ENCODE measurements at places on chromosomes 6 and 20.

DNA sequence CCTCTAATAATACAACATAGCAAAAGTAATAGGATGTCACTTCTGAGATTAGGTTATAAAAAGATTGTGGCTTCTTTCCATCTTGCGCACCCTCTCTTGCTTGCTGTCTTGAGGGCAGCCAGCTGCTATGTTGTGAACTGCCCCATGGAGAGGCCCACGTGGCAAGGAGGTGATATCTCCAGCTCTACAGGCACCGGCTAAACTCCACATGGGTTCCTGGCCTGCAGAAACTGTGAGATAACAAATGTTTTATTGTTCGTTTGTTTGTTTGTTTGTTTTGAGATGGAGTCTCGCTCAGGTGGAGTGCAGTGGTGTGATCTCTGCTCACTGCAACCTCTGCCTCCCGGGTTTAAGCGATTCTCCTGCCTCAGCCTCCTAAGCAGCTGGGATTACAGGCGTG, 38.0 kb downstream of the CD40 start:
- no peak for DNase-seq

GRCh38 chr6:85866370-85866730, 223.7 kb upstream of the SYNCRIP start:
- DNase-seq, result no peak

- DNase-seq, result no peak
Measured at GRCh38 chr6:87699576-87699975, 2.5 kb downstream of the AKIRIN2 start.

DNA sequence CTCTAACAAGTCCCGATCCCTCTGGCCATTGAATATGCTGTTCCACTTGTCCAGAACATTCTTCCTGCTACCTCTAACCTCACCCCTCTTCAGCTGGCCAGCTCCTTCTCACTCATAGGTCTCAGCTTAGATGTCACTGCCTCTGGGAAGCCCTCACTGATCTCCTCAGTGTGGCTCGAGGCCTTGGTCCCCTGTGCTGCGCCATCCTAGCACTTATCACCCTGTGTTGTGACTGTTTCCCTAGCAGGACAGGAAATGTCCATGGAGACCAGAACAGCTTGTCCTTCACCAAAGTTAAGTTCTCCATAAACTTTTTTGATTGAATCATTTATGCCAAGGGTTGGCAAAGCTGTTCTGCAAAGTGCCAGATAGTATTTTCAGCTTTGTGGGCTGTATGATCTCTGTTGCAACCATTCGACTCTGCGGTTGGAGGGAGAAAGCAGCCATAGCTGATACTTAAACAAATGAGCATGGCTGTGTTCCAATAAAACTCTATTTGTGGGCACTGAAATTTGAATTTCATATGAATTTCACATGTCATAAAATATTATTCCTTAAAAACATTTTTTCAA, 6.5 kb upstream of the BNIP5 start:
- no peak for DNase-seq

DNA sequence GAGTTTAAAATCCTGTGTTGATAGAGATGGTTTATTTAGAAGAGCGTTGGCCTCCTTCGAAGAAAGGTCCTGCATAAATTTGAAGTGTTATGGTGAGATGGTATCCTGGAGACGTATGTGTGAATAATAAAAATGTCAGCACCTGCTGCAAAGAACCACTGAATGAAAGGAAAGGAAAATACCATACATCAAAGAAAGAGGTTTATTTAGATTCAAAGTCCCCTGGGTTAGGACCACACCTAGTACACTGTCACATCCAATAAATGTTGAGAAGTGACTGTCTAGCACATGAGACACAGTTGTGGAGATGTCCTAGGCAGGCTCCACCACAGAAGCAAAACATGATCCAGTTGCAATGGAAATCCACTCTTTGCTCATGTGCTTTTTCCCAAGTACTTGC, 214.7 kb downstream of the PAX1 start:
- DNase-seq, result no peak

DNA sequence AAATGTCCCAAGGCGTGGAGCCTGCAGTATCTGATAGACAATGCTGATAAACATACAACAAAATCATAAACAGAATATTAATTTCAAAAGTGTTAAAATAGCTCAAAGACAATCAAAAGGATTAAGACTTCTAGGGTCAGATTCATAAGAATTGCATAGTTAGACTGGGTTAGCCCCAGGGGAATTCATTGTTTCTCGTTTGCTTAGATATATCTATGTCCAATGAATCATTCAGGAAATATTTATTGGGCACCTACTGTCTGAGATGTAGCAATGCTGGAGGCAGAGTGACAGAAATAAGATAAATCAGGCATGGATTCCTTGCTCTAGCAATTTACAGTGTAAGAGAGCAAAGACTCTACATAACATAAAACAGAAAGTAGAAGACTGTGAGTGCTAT, 124.4 kb upstream of the PRL start:
- DNase-seq, result no peak

- DNase-seq, result no peak
Measured at GRCh38 chr20:31608251-31608945, 3.3 kb downstream of the ID1 start.

- no peak for DNase-seq
Measured at GRCh38 chr6:158503222-158503621, 56.7 kb upstream of the TMEM181 start.

- DNase-seq, result no peak
Measured at GRCh38 chr6:33288141-33288920, 708 bp downstream of the WDR46 start.

DNA sequence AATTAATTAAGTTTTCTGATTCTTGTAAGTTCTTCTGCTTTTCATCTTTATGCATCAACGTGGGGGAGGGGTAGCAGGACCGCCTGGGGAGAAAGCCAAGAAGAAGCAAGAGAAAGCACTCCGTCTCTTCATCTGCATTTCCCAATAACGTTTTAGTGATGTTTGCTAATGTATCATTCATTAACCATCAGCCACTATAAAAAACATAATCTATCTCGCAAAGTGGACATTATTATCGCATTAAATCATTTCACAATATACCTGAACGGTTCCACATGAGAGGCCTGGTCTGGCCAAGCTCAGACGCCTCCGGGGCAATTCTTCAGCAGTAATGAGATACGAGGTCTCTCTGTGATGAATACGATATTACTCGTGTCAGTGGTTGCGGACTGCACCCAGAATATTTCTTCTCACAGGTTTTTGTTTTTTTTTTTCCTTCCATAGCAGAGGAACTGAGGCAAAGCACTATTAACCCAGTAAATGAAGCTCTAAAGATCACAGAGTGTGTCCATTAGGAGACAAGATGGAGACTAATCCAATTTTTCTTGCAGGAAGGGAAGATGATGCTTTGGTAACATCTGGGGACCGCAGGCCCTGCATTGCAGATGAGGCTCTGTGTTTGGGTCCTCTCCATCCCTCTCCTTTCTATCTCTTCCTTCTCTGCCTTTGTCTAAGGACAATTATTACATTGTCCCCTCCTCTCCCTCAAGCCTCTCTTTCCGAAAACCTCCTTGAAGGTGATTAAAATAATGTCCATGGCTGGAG, 156.1 kb downstream of the SLC35B3 start:
- DNase-seq, result no peak

DNA sequence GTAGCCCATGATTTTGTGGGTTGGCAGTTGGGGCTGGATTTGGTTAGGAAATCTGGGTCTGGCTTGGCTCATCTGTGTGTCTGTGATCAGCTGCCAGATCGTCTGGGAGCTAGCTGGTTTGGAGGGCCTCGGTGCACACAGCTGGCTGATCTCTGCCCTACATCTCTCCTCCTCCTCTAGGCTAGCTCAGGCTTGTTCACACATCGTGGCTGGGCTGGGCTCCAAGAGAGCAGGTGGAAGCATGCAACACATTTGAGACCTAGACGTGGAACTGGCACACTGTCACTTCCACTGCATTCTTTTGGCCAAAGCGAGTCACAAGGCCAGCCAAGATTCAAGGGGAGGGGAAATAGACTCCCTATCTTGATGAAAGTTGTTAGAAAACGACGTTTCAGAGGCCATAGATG, 15.9 kb downstream of the NDUFAF5 start:
- DNase-seq, result no peak

GRCh38 chr6:56914798-56915658, 39.9 kb upstream of the BEND6 start:
- DNase-seq, result no peak

GRCh38 chr6:22343864-22344263, 47.0 kb upstream of the PRL start:
- no peak for DNase-seq

- no peak for DNase-seq
Measured at GRCh38 chr6:5930143-5930770, 76.5 kb downstream of the NRN1 start.

GRCh38 chr6:129969064-129969463, 49.3 kb upstream of the L3MBTL3 start:
- DNase-seq, result no peak

DNA sequence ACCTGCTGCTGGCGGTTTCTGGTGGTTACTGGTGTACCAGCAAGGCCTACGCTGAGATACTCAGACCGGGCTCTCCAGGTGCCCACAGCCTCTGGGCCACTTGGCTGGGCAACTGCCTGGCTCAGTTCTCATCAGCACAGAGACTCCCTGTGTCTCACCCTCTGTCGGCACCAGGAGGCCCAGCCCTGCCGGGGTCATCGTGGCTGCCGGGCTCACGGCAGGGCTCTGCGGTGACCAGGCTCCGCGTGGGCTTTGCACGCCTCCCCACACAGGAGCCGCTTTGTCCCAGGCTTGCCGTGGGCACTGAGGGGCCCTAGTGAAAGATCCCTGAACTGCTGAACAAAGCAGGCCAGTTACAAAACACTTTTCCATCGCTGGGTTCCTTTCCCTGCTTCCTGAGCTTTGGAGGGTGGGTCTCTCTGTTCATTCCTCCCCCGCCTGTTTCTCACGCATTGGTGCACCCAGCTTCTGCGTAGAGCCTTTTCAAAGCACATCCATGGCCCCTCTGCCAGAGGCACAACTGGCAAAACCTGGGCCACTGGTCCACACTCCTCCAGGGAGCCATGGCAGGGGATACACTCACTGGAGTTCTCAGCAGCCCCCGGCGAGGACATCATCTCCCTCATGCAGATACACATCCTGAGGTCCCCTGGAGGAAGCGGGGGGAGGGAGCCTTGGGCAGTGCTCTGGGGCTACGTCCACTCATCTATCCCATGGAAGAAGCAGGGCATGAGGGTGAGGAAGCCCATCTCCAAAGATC, 117.0 kb downstream of the NFATC2 start:
- no peak for DNase-seq

DNA sequence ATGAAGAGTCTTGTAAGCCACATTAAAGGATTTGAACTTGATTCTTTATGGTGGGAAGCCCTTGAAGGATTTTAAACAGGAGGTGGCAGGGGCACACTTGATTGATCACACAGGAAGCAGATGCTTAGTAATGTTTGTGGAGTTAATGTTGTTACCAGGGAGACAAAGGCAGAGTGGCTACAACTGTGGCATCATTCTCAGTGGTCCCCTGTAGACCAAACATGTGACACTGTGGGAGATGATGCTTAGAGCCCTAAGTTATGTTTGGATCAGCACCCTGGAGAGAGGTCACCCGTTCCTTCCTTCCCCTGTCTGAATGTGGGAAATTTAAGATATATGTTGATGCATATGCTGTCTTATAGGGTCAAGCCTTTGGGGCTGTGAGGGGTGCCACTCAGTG, 53.2 kb downstream of the EIF2S2 start:
- peak; percentile 33 for DNase-seq

DNA sequence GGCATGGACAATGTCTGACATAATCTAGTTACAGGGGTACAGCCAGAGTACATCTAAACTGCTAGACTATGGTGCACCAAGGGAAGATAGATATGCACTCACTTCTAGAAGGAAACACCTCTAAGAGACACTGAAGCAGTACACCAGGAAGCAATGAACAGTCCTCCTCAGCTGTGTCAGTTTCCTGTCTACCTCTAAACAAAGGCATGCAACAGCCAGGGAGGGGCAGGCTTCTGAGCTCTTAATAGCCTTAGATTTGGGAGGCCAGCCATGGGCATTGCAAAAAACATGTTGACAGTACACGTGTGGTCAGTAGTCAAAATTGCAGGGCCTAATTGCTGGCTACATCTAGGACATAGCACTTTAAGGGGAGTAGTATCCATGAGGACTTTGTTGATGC, 21.4 kb downstream of the CRYBG1 start:
- no peak for DNase-seq

DNA sequence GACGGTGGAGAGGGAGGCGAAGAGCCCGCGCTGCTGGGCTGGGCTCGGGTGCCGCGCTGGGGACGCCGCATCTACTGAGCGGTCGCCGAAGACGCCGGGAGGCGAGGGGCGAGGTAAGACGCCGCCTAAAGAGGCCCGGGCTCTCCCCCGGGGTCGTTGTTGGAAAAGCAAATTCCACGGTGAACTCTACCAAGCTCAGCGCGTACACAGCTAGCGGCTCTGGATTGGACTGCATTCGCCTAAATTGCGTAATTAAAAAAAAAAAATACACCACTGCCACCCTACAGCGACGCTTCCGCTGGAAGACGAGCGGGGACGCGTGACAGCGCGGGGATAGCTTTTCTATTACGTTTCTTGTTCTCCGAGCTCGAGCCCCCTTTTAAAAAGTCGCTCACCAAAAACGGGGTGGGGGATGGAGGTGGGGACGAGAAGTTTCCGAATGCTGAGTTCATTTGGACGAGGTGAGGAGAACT, 92.0 kb upstream of the PRDM1 start:
- peak; percentile 56 for DNase-seq

DNA sequence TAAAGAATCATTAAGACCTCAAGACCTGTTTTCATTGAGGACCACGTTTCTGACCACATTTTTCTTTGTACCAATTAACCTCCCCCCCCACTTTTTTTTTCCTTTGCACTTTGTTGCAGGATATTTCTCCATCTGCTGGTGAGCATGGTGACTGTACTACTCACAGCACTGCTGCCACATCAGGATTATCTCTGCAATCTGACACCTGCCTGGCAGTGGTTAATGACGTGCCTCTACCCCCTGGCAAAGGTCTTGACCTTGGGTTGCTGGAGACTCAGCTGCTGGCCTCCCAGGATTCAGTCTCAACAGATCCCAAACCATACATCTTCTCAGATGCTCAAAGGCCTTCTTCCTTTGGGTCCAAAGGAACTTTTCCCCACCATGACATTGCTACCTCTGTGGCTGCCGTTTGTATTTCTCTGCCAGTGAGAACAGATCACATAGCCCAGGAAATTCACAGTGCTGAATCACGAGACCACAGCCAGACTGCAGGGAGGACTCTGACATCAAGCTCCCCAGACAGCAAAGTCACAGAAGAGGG, 46.6 kb upstream of the EDN3 start:
- DNase-seq, result no peak

- no peak for DNase-seq
Measured at GRCh38 chr6:110554966-110555460, 78.6 kb upstream of the SLC22A16 start.

All from T-cell (primary cell).